ENCODE measurements at places on chromosomes 3 and 15. TPM values are rescaled to one million over a fixed set of nuclear protein-coding genes. Genes with fewer than 3 reads are reported as not detected.

The TSPAN3 gene
- total RNA-seq, result 225 TPM

The NR2E3 gene
- total RNA-seq, result 0.77 TPM

The CLDN16 gene
- total RNA-seq, result under 0.01 TPM

The CCRL2 gene
- 0.26 TPM for total RNA-seq

The RHCG gene
- total RNA-seq, result not detected

The C3orf85 gene
- total RNA-seq, result not detected

The GMNC gene
- total RNA-seq, result under 0.01 TPM

The IGSF10 gene
- 45.9 TPM for total RNA-seq

The FSIP1 gene
- total RNA-seq, result 3.9 TPM

The SYNPR gene
- not detected for total RNA-seq

The AP3B2 gene
- 0.17 TPM for total RNA-seq

The MST1R gene
- total RNA-seq, result 1.5 TPM

The KNSTRN gene
- 15.7 TPM for total RNA-seq
